ENCODE measurements at places on chromosomes 1 and 21. TPM values are rescaled to one million over a fixed set of nuclear protein-coding genes. Genes with fewer than 3 reads are reported as not detected.

DNA sequence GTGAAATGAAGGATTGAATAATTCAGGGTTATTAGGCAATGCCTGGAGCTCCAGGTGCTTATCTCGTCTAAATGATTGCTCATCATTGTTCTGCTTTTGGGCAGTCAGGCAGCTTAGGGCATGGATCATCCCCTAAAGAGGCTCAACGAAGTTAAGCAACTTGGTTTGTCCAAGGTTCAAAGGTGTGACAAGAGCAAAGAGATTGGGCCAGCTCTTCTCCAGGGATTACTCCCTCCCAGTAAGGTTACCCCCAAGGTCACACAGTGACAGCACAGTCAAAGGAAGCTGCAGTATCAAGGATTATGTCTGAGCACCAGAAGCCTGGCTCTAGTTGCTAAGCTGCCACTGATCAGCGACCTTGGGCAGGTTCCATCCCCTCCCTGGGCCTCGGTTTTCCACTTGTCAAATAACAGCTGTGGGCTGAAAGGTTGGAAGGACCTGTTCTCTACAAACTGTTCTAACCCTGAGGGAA, 6.8 kb downstream of the ETNK2 start:
- DNase-seq = no peak

DNA sequence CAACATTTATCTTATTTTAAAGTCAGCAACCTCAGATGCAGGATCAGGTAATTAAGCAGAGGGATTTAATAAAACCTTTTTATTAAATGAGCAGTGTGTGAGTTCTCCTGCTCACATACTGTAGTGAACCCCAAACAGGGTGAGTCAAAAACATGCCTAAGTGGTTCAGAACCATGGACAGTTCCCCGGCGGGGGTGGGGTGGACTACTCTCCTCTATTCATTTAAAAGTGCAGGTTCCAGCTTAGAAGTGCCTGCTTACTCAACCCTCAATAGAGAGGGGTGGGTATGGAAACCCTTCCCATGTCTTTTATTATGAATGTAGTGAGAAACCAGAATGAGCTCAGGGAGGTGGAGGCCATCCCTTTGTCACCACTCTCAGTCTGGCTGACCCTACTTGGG, 397.9 kb downstream of the HHAT start:
- peak; percentile 61 for DNase-seq

- no peak for DNase-seq
These were observed 18.5 kb downstream of the CASZ1 start for GRCh38 chr1:10777749-10778574.

DNA sequence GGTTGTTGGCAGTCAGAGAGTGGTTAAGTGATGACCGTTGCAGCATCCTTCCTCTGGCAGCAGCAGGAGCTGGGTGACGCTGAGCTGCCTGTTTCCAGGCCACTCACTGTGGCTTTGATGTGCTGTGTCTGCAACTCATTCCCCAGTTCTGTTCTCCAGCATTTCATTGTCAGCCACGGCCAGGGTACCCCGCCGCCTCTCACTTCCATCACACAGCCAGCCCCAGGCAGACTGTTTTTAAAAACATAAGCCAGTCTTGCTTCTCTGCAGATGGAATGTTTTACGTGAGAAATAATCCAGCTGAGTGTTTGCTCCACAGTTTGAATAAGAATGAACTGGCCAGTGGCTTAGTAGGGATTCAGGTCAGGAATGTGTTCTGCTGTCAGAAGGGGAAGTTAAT, 21.5 kb upstream of the ST6GALNAC3 start:
- peak; percentile 10 for DNase-seq

DNA sequence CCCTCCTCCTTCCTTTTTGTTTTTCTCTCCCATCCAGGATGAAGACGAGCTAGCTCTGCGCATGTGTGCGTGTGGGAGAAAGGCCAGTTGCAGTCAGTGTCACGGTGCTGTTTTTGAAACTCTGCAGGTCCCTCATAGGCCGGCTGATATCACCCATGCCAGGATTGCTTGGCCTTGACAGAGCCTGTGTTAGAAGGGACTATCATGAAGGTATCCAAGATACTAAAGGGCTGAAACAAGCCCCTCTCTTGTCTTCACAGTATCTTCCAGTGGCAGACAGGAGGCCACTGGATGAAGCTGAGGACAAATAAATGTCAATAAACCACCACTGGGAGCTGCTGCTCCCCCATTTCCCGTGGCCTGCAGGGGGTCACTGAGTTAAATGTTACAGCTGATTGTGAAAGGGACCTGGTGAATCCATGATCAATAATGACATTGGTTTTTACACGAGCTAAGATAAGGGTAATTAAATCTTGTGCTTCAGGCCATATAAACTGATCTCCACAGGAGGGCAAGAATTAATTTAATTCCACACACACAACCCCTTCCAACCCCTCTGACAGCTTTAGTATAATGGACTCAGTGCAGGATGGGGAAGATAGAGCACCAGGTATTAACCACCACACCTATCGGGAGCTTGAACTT, 64.6 kb upstream of the TARBP1 start:
- no peak for DNase-seq

DNA sequence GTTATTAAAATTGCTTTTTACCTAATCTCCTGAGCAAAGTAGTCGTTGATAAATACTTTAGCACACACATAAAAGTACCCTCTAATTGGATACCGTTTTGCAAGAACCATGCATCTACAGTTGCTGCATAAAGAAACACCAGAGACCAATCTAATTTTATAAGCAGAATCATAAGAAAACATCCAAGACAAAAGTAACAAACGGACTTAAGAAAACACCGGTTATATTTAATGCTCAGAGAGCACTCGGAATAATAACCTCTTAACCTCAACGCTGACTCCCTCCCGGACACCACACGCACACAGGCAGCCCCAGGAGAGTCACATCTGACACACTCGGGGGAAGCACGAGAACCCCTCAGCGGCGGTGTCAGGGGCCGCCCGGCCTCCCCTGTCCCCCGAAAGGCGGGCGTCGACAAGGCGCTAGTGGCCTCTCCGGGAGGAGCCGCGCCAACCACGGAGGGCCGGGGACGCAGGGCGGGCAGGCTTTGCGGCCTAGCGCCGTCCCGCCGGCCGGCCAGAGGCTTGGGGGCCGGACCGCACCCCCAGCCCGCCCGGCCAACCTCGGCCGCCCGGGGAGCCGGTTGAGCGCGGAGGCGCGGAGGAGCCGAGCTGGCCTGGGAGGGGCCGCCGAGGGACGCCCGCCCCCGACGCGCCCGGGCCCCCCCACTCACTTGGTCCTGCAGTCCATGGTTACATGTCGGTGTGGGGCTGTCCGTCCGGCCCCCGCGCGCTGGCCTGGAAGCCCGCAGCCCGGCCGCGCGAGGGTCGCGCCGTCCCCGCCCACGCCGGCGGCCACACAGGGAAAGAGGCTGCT, 606 bp downstream of the DENND1B start:
- DNase-seq = peak; percentile 73

GRCh38 chr1:17278996-17279830, 28.8 kb upstream of the PADI4 start:
- no peak for DNase-seq

DNA sequence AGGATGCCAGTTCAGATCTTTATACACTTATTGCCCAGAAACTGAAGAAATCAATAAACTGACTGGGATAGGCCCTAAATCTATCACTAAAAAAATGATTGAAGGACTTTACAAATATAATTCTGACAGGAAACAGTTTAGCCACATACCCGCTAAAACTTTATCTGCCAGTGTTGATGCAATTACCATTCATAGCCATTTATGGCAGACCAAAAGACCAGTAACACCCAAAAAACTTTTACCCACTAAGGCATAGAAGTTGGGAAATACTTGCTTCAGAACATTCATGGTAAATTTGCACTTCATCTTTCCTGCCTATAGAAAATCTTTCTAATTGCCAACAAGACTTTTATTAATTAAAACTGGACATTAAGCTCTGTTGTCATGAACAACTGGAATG, 15.0 kb upstream of the GPR25 start:
- no peak for DNase-seq

DNA sequence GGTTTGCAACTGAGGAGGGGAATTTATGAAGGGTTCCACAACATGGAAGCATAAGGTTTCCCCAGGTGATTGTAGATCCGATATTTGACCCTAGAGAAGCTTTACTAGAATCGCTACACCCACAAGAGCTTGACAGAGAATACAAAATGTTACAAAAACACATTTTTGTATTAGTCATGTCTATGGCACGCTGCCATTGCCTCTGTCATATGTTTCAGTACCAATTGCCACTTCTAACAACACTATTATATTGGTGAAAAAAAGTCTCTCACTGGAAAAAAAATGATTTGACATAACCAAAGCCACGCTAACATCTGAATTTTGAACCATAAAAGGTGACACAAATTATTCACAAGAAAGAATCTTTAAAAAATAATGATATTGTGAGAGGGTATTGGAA, 214.5 kb downstream of the KCNT2 start:
- no peak for DNase-seq

DNA sequence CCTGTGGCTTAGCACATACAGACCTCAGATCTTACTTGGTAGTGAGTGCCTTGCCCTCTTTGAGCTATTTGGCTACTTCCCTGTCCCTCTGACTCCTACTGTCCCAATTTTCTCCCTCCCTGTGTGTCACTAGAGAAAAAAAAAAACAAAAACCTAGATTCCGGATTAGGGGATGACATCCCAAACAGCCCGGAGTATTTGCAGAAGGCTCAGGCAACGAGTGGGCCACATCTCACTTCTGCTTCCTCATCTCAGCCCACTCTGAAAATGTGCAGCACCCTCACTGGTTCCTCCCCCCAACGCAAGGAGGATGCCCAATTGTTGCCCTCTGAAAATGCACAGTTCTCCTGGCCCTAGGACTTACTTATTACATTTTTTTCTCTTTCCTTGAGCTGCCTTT, 4.9 kb downstream of the NHLH1 start:
- DNase-seq = no peak

GRCh38 chr1:53135735-53136114, 6.7 kb downstream of the SLC1A7 start:
- no peak for DNase-seq

DNA sequence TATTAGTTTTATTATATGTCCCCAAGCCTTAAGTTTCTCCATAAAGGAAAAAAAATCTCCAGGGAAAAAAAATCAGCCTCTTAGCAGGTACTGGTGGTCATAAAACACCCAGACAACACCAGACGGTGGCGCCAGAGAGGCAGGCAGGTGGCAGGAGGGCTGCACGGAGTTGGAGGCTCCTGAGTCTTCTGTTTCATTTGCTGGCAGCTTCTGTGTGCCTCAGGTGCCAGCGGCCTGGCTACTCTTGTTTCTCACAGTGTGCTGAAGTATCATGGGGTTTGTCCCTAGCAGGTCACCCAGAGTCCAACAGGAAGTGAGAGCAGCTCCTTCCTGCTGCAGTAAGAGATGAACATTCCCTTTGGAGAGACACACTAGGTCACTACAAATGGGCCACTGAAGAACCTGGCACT, 123.3 kb upstream of the GADD45A start:
- peak; percentile 95 for DNase-seq

GRCh38 chr1:65230731-65231481, 78.4 kb upstream of the DNAJC6 start:
- no peak for DNase-seq

DNA sequence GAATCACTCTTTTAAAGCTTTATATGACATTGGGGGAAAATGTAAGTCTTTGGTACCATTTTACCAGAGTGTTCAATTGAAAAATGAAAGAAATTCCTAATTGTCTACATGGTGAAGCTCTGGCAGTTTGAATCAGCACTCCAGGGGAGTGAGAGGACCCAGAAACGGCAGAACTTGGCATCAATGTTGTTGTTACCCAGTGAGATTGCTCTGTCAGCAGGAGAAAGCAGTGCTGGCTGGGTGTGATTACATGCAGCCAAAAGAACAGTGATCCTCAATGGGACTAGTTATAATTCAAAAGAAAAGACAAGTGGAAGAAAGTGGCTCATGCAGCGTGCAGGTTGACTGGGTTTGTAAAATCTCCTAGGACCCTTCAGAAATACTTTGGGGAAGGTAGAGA, 206.4 kb downstream of the PTPRC start:
- DNase-seq = no peak

GRCh38 chr1:14952626-14953314, 200.8 kb upstream of the TMEM51 start:
- DNase-seq = no peak

DNA sequence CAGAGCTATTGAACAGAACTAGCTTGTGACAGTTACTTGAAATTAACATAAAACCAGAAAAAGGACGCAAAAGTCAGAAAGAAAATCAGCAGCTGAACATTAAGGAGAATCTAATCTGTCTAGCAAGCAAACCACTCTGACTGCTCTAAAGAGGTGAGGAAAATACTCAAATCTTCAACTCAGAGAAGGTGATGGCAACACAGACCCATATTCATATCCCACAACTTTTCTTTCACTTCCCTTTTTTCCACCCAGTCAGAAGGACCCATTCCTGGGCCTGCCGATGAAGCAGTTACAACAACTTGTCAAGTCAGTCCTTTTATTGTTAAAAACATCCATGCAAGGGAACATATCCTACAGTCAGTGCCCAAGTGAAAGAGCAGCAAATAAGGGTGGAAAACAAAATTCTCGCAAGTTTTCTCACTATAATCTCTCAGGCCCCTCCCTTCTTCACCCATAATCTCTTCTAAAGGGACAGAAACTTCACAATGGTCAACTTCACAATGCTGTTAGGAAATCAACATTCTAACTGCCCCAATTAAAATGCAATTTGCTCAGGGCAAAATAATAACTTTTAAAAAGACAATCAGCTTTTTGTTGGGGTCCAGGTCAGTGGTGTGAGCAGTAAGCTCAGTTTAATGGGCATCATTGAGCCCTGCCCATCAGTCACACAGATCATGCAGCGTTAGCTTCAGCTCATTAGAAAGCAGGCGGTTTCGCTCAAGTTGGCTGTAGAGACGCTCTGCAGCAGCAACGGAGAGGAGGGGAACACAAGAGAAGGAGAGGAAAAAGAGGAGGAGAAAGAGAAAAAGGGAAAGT, 3.6 kb upstream of the NUP210L start:
- no peak for DNase-seq

- peak; percentile 86 for DNase-seq
These were observed 4.9 kb upstream of the POFUT2 start for GRCh38 chr21:45292399-45293219.

DNA sequence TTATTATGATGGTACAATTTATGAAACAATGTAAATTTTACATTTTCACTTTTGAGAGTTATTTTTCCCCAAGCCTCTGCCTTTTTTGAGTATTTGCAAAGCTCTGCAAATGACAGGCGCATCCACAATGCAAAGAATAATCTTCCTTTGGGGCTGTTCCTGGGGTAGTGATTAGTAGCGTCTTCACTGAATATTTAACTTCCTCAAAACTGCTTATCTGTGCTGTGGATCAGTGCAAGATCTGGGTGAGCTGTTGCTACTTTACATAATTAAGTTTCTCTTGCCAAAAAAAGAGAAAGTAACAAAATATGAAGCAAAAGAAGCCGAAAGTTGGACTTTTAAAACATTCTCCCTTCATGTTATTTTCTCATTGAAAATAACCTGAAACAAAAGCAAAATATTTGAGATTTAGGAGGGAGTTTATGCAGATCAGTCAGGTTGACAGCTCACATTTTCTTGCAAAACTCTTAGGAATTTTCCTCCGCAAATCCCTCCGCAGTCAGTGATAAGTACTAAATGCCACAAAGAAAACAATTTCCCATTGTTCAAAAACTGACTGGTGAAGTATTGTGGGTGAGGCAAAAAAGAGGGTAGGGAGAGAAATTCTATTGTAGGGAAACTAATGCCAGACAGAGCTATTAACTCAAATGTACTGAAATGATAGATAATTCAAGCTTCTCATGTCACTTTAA, 276.4 kb upstream of the B3GALT2 start:
- no peak for DNase-seq

RNU1-1 gene
- 2,291 TPM for total RNA-seq

HCRTR1 gene
- not detected for total RNA-seq

KIF21B gene
- 62.8 TPM for total RNA-seq

LENEP gene
- 0.79 TPM for total RNA-seq

PBX1 gene
- 0.37 TPM for total RNA-seq

SYT11 gene
- total RNA-seq = 14.3 TPM

OR2T11 gene
- total RNA-seq = not detected

SMCP gene
- total RNA-seq = not detected

FHL3 gene
- 23.8 TPM for total RNA-seq

All from activated CD4-positive, alpha-beta T cell treated with anti-CD3 and anti-CD28 coated beads for 36 hours (primary cell).